CD4-positive, alpha-beta T cell treated with Interleukin-17A for 1 hour (primary cell): ENCODE measurements at places on chromosomes 7 and 10.

GRCh38 chr10:73858013-73858708, 16.2 kb downstream of the CAMK2G start:
- no peak for DNase-seq

DNA sequence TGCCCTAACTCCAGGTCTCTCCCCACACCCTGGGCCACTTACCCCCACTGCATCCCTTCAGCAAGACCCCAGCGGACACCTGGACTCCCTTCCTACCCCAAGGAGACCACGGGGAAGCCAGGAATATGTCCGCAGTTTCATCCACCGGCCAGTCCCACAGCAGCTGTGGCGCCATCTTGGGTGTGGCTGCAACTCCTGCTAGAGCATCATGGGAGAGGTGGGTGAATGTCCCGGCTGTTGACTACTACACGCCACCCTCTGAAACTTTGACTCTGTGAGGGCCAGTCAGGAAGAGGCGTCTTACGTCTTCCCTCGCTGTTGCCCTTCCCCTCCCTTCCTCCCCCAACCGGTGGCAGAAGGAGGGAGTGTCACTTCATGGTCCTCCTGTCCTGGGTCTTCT, 238.3 kb upstream of the RNF32 start:
- no peak for DNase-seq

- no peak for DNase-seq
Measured at GRCh38 chr7:25624833-25625232, 396.5 kb upstream of the NPVF start.

GRCh38 chr7:48398191-48398590, 226.9 kb downstream of the ABCA13 start:
- DNase-seq: no peak
